ENCODE measurements at places on chromosomes 16 and 17.

GRCh38 chr16:50152351-50152806 is 727 bp upstream of the TENT4B start:
- peak; percentile 53 for DNase-seq

DNA sequence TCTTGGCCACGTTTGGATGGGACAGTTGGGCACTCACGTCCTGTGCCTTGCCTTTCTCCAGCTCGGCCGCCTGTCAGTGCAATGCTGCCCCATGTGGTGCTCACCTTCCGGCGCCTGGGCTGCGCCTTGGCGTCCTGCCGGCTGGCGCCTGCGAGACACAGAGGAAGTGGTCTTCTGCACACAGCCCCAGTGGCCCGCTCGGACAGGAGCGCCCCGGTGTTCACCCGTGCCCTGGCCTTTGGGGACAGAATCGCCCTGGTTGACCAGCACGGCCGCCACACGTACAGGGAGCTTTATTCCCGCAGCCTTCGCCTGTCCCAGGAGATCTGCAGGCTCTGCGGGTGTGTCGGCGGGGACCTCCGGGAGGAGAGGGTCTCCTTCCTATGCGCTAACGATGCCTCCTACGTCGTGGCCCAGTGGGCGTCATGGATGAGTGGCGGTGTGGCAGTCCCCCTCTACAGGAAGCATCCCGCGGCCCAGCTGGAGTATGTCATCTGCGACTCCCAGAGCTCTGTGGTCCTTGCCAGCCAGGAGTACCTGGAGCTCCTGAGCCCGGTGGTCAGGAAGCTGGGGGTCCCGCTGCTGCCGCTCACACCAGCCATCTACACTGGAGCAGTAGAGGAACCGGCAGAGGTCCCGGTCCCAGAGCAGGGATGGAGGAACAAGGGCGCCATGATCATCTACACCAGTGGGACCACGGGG is 7.1 kb downstream of the ACSF3 start:
- DNase-seq, result no peak

DNA sequence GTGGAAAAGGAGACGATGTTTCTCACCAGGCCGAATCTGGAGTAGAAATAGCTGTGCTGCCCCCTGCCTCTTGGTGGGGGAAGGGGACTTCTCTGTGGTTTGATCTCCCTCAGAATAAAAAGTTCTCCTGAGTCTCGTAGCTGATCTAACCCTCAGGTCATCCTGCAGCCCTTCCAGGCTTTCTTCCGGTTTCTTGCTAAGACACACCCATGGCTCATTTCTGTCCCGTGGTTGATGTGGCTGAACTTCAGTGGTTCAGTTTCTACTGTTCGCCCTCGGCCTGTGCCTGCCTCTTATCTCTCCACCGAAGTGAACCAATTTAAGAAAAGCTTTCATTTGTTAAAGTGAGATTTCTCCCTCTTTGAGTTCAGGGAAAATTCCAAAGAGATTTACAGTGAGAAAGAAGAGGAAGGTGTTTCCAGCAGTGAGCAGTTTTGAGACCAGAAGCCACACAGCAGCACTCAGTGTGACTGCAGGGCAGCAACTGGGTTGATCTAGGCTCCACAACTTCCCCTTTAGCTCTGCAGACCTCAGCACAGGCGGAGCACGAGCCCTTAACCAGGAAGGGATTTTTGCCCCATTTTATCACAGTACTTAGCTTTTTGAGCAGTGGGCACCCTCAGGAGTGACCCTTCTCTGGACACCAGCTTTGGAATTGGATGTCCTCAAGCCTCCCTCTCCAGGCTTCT is 34.9 kb upstream of the CACNG5 start:
- DNase-seq, result no peak

DNA sequence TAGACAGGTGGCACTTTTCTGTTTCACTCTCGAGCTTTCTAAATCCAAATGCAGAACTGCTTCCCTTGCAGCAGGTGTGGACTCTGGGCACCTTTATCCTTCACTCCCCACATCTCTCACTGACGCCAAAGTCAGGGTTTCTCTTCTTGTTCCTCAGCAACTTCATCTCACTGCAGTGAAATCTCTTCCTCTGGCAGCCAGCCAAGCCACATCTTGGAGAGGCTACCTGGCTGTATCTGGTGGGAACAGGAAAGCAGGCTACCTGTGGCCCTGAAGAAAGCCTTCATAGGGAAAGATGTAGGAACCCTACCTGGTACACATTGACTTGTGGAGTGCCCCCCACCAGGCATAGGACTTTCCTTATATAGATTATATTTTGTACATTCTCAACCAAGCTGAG is 159.1 kb downstream of the UTP18 start:
- DNase-seq, result no peak

GRCh38 chr16:89019511-89019910 is 42.5 kb upstream of the CBFA2T3 start:
- DNase-seq, result no peak

- DNase-seq, result no peak
Measured at GRCh38 chr16:48272837-48273421, 25.6 kb upstream of the ABCC11 start.

- peak; percentile 12 for DNase-seq
Measured at GRCh38 chr16:8675183-8676159, 1.1 kb downstream of the ABAT start.

DNA sequence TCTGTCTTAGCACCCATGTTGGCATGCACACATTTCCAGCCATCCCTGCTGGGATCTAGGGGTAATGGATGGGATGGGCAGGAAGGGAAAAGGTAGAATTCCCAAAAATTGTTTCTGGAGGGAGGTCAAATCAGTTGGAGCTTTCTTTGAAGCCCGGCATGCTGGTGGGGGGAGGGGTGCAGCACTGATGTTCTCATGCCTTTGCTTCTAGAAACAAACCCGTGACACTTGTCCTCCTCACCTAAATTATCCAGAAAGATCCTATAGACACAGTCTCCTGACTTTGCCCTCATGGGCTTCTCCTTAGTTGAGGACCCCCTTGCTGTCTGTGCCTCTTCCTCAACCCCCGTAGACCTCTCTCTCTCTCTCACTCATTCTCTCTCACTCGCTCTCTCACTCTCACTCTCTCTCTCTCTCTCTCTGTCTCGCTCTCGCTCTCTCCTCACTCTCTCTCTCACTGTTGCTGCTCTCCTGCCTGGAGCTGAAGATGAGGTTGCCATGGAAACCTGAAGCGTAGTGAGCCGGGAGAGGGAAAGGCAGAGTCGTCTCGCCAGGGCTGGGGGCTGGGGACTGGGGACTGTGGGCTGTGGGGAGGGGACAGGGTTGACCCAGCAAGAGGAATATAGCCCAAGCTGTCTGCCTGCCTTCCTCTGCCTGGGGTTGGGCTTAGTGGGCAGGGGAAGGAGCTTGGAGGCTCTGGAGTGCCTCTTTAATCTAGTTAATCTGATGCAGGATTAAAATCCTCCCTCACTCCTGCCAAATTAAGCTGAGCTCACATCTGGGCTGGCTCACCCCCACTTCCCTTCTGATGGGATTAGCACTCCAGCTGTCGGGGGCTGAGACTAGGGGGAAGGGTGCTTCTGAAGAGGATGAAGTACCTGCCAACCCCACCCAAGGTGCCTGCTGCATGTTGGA is 16.1 kb downstream of the LASP1 start:
- DNase-seq, result no peak

- DNase-seq, result peak; percentile 82
Measured at GRCh38 chr17:9239793-9240658, 218.7 kb downstream of the NTN1 start.

DNA sequence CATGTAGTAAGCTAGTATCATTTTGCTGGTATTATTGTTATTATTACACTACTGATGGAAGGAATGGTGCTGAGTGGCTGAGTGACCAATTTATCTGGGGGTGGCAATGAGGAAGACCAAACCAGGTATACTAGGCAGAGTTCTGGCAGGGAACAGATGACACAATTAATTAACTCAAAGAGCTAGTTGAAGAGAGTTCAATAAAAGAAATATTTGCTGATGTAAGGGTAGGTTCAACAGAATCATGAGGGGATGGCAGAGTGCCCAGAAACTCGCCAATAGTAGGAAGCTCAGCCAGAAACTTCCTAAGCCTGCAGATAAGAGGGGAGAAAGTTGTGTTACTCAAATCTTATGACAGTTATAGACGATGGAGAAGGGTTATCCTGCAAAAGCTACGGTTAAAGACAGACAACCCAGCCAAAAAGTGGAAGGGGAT is 352.5 kb downstream of the KCNJ2 start:
- no peak for DNase-seq

DNA sequence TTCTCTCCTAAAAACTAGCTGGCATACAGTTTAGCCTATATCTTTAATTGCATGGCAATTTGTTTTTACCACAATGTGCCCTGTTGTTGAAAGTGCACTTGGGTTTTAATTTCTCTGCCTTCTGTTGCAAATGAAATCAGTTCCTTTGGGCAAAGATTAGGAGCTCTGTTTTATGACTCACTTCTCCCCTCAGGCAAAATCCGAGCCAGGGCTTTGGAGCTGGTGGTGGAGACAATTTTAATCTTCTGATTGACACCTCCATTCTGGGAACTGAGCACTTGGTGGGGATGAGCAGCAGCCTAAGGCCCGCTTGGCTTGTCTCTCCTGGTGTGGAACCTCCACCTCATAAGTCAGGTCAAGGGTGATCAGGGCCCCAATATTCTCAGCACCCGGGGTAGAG is 13.3 kb upstream of the MYH8 start:
- no peak for DNase-seq

GRCh38 chr17:6936370-6937028 is 59.4 kb upstream of the ALOX12 start:
- DNase-seq, result peak; percentile 45

DNA sequence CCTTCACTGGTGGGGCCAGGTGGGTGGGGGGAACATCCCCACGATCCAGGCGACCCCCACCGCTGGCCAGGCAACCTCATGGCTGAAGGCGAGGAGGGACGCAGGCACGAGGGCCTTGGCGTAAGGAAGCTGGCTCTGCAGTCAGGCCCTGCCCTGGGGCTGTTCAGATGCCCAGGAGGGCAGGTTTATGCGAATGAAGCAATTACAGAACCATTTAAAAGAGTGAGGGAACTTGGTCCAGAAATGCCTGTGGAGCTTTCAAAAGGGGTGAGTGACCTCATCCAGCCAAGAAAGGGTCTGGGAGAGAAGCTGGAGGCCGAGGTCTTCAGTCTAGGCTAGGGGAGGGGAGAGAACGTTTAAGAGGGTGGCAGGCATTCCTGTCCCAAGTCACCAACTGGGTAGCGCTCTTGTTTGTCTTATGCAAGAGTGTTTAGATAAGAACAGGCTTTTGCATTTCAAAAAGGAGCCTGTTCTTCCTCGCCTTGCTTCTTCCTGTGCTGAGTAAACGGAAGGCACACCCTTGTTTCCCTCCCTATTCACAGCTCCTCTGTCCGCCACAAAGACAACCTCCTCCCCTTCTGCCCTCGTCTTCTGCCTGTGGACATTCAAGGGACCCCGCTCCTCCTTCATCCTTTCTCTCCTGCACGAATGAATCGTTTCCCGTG is 183.5 kb upstream of the SDK2 start:
- peak; percentile 18 for DNase-seq
